ENCODE measurements at places on chromosomes 12 and 14. TPM values are rescaled to one million over a fixed set of nuclear protein-coding genes. Genes with fewer than 3 reads are reported as not detected.
A peak's percentile ranks its signal among the peaks of the same experiment; 100 is the strongest.

GRCh38 chr12:124609041-124609989, 41.9 kb upstream of the NCOR2 start:
- DNase-seq, result peak; percentile 95

DNA sequence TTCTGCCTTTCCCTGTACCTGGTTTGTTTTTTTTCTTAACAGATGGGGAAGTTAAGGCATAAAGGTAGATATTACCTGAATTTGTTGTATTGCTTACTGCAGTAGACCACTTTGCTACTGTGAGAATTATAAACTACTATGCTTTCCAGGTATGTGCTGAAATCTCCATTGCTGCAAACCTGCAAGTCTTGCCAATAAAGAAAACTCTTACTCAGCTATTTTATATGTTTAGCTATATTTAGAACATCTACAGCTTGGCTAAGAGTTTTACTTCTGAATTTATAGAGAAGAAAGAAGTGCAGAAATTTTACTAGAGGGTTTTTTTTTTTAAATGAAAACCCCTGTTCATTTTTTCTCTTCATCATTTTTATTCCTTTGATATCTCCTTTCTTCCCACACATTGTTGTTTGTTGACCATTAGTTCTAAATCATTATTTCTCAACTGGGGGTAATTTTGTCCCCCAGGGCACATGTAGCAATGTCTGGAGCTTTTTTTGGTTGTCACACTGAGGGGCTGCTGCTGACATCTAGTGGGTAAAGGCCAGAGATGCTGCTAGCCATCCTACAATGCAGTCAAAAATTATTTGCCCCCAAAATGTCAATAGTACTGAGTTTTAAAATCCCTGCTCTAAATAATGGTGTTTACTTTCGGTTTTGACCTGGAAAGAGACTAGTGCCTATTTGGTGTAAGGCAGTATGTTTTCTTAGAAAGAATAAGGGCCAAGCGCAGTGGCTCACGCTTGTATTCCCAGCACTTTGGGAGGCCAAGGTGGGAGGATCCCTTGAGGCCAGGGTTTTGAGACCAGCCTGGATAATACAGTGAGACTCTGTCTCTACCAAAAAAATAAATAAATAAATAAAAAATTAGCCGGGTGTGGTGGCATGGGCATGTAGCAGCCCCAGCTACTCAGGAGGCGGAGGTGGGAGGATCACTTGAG, 48.6 kb downstream of the PCNX1 start:
- DNase-seq, result no peak

DNA sequence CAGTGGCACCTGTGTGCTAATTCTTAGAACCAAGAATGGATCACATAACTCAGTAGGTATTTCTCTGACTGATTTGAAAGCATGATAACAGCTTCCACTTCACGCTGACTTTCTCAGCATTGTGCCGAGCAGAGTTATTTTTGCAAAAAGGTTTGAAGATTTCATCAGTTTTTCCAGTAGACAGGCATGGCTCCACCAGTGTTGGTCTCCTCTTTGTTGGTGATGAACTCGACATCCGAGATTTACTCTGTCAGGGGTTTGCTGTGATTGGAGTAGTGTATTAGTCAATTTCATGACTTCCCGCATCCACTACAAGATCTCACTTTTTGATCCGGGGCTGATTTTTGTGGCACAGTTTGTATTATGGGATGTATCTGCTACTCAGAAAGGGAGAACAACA, 85.3 kb downstream of the PRKCH start:
- DNase-seq, result no peak

DNA sequence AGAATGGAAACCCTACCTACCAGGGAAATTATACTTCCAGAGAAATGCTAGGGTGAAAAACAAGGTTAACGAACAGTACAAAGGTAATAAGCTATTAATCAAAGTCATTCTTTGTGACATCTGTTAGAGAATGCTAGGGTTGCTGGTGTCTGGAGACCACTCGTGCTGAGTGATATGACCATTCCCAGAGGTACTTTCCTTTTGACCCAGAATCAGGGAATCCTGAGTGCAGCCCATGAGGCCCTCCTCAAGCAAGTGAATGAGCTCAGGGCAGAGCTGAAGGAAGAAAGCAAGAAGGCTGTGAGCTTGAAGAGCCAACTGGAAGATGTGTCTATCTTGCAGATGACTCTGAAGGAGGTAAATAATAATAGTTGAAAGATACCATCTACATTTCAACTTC, 31.7 kb downstream of the RPGRIP1 start:
- no peak for DNase-seq

DNA sequence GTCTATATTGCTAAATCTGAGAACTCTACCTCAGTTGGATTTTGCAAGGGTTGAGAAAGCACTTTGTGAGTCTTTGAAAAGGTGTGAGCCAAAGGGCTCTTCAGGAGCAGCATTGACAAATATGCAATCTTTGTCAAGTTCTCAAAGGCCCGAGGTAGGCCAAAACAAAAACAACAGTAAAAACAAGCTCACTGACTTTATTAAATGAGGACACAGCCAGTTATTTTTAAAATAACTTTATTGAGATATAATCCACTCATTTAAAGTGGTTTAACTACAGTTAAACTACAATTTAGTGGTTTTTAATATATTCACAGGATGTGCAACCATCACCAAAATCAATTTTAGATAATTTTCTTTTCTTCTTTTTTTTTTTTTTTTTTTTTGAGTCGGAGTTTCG, 2.0 kb upstream of the CREBL2 start:
- no peak for DNase-seq

GRCh38 chr14:91298576-91298975, 54.1 kb upstream of the GPR68 start:
- no peak for DNase-seq

- no peak for DNase-seq
Measured at GRCh38 chr12:95815632-95816212, 25.2 kb upstream of the NTN4 start.

DNA sequence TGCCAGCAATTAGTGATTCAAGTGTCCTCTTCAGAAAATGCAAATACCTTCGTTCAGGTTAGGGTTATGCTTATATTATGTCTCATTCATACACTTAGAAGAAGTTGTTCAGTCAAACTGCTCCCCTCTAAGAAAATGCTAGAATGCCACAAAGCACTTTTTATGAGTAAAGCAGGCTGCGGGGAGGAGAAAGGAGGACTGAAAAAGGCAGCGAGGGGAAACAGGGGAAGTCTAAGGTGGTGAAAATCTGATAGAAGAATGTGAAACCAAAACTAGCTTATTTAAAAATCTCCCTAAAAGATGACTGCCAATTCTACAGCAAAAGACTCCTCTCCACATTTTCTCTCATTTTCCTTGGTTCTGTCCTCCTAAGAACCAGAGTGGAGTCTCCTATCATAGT, 70.1 kb downstream of the PRKD1 start:
- no peak for DNase-seq

DNA sequence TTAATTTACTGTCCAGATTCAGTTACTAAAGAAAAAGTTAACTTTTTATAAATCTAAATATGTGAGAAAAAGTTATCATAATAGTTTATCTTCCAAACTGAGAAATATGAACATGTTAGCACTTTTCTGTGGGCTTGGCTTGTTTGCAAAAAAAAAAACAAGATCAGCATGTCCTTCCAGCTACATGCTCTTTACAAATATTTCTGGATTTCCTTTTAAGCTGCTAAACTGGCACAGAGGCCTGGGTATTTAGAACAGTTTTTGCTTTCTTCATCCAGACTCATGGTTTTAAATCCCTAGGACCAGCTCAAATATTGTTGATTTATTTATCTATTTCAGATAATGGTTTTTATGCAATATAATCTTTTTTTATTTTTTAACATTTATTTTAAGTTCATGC, 1444.5 kb upstream of the FLRT2 start:
- DNase-seq, result no peak

DNA sequence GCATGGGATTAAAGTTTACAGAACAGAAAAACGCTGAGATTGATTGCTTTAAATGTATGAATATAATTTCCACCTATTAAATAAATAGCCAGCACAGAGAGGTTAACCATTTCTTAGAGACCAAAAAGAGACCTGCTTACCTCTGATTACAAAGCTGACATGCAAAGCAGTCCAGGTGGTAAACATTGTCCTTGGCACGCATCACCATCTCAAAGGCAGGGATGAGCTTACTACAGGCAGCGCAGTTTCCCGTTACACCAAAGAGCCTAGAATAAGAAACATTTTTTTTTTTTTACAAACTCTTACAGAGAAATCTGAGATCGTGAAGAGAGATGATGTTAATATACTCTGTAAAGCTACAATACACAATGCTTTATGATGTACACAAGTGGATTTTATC, 45.7 kb downstream of the LMO3 start:
- DNase-seq, result no peak

GRCh38 chr14:60488175-60488574, 2.3 kb upstream of the C14orf39 start:
- no peak for DNase-seq

- DNase-seq, result no peak
Measured at GRCh38 chr12:121874071-121874470, 14.5 kb upstream of the PSMD9 start.

GRCh38 chr12:89092297-89092696, 260.0 kb downstream of the DUSP6 start:
- no peak for DNase-seq

DNA sequence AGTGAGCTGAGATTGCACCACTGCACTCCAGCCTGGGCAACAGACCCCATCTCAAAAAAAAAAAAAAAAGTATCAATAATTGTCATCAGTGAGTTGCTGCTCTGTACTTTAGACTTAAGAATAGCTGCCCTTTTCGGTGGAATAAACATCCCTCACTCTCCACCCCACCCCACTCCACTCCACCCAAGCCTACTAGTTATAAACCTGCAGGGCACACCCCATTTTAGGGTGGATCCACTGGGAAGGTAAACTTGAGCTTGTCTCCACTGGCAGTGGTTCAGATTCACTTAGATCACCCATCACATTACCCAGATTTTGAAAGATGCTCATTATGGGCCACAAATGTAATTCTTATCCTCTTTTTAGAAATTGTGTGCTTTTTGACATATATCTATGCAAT, 106.4 kb downstream of the GPR135 start:
- DNase-seq, result no peak

DNA sequence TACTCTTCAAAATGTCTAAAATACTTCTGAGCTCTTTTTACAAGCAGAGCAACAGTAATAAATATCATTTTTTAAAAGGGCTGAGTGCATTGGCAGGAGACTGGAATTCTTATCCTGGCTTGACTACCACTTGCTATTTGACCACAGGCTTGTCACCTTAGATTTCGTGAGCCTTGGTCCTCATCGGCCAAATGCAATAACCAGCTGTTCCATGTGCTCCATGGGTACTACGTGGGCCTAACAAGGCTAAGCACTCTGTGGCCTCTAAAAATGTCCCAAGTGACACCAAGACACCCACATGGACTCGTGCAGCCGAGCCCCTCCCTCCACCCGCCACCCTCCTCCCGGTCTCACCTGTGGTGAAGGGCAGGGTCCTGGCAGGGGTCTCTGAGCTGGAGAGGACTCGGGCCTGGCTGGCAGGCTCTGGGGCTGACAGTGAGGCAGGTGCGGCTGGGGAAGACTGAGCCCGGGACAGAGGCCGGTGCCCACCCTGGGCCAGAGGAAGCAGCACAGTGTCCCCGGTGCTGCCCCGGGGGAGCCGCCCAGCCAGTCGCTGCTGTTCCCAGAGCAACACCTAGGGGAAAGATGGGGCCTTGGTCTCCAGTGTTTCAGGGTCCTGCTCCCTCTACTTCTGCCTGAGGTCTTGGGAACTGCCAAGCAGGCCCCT, 20.1 kb downstream of the SLC48A1 start:
- DNase-seq, result no peak

- DNase-seq, result no peak
Measured at GRCh38 chr12:112124918-112125249, 476 bp upstream of the TRAFD1 start.

DNA sequence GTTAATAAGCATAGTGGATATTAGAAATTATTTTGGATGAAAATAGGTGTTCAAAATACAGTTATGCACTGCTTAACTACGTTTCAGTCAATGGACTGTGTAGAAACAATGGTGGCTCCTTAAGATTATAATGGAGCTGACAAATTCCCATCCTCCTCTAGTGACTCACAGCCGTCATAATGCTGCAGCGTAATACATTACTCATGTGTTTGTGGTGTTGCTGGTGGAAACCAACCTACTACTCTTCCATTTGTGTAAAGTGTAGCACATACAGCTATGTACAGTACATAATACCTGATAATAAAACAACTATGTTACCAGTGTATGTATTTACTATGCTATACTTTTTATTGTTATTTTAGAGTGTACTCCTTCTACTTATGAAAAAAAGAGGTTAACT, 111.2 kb upstream of the TMCC3 start:
- no peak for DNase-seq

DNA sequence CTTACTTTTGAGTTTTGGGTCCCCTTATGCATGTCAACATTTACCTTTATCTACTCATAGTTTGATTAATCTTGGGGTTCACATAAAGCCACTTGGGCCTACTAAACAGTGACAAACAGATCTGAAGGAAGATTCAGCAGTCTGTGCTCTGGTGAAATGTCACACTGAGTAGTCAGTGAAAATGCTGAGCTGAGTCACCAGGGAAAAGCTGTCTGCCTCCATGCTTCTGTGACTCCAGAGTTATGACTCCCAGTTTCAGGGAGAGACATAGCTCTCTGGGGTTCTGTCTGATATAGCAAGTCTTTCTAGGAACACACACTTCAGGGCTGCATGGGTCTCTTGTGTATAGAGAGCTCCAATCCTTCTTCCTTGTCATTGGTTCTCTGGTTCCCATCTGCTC, 406.3 kb upstream of the FAR2 start:
- no peak for DNase-seq

- DNase-seq, result no peak
Measured at GRCh38 chr14:89524990-89525667, 108.1 kb upstream of the FOXN3 start.

- DNase-seq, result peak; percentile 79
Measured at GRCh38 chr12:124940393-124941169, 26.1 kb upstream of the UBC start.

DNA sequence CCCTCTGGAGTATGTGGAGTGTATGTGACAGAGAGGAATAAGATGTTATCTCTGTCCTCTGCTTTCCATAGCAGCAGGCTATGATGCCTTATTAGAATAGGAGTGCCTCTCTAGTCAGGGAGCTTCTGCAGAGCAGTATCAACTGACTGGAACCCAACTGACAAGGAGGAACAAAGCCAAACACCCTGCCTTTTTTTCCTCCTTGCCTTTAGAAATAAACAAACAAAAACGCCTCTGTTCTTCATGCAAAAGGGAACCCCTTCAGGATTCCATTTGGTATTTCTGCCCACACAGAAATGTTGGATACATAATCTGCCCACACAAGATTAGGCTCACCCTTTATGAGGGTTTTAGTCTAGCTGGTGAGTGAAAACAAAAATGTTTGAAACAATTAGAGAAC, 50.3 kb downstream of the VRK1 start:
- DNase-seq, result no peak

- DNase-seq, result no peak
Measured at GRCh38 chr14:76236172-76237130, 84.7 kb downstream of the GPATCH2L start.

- peak; percentile 71 for DNase-seq
Measured at GRCh38 chr12:117685110-117685926, 283.5 kb downstream of the KSR2 start.

Gene KLHDC1
- total RNA-seq, result 1.2 TPM

Gene PCK2
- 25.0 TPM for total RNA-seq

Gene DTX3
- 9.9 TPM for total RNA-seq

Measured in pancreas (tissue), 10 donors.